ENCODE measurements at places on chromosomes 2 and 18.

- no peak for DNase-seq
Observed at GRCh38 chr2:62458206-62458641, 47.8 kb downstream of the TMEM17 start.

GRCh38 chr2:127586746-127587295 is 51.3 kb downstream of the MYO7B start:
- DNase-seq, result no peak

DNA sequence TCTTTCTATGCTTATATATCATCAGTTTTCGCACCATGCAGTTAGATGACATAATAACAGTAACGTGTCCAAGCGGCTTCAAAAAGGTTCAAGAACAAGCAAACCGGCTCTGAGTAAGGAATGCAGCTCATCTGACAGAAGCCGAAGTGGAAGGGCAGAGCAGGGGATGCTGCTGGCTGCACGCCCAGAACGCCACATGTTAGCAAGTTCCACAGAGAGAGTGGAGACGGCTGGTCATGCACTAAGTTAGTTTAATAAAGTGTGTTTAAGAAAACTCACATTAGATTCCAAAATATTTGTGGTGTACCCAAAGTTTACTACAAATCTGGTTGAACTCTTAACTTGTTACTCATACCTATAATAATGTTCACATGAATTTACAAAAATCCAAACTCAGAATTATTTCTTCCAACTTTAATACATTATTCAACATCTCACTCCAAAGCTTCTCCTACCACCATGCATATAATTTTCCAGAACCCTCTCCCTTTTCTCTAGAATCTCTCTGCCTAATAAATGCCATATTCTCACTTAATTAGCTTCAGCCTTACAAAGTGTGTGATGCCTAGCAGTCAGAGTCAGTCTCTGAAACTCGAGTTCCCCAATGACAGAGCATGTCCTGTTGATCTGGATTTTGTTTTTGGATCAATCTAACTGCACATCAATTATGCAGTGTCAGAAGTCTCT is 170.0 kb downstream of the DNAH7 start:
- peak; percentile 73 for DNase-seq

DNA sequence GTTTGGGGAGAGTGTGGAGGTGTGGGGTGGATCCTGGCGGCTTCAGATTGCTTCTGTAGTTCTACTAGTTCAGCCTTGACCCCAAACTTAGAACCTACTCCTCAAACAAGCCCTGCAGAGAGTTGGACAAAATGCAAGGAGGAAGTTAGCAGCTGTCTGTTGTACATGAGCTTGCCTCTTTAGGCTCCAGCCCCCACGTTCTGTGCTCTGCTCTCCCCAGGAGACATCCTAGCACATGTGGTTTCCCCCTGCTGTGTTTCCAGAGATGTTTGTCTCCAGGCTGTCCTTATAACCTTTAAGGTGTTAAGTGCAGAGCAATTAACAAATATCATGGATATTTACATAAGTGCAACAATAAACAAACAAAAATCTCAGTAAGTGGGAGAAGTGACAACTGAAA is 111.1 kb downstream of the ACOXL start:
- DNase-seq, result no peak

DNA sequence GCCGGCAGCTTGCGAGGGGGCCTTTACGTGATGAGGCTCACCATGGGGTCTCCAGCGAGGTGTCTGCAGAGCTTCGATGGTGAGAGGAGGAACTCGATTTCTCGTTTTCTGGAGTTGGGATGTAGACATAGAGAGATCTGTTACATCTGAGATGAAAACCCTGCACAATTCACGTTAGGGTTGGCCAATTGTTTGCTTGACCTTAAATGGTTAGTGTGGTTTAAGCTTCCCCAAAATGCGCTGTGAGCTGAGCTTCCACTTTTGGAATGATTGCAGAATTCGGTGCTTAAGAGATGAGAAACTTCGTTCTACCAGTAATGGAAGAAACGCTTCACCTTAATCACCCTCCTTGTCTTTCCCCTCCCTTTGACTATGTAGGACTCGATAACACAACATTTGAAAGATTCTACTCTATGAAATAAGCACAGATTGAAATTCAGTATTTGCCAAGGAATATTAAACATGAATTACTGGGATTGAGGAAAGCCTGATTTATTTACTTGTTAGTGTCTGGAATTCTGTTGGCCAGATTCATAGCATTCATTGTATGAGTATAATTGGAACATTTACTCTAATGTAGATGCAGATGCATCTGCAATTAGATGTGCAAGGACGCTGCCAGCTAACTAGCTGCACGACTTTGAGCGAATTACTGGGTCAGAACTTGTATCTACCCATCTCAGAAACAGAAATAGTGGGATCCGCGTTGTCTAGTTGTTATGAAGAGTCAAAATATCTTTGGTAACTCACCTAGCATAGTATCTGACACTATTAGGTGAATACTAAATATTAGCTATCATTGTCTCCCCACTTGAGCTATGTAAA is 1.6 kb upstream of the KLF7 start:
- DNase-seq, result peak; percentile 55

- no peak for DNase-seq
Observed at GRCh38 chr2:239433777-239434403, 33.1 kb upstream of the HDAC4 start.

All from NCI-H2171 (cell line).